ENCODE measurements at places on chromosomes 1 and 21. TPM values are rescaled to one million over a fixed set of nuclear protein-coding genes. Genes with fewer than 3 reads are reported as not detected.
A peak's percentile ranks its signal among the peaks of the same experiment; 100 is the strongest.

The TEX50 gene
- polyA plus RNA-seq = not detected

GRCh38 chr1:58718435-58718834 is 18.6 kb upstream of the MYSM1 start:
- DNase-seq = no peak

- no peak for DNase-seq
Observed at GRCh38 chr1:52238474-52238873, 96.6 kb downstream of the ZFYVE9 start.

DNA sequence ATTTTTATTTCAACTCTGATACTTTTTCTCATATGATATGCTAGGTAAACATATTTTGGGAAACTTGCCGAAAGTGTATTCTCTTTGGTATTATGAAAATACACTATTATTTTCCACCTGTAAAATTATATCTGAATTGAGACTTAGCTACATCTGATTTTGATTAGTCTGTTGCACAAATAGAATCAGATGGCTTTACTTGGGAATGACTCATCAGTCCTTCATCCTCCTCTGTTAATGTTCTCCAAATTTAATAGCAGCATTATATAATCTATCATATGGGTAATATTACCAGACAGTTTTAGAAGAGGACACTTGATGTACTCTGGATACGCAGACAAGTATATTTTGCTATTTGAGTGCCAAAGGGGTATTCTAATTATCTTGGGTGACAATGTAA is 245.3 kb downstream of the CTH start:
- no peak for DNase-seq

The GBP3 gene
- 5.4 TPM for polyA plus RNA-seq

DNA sequence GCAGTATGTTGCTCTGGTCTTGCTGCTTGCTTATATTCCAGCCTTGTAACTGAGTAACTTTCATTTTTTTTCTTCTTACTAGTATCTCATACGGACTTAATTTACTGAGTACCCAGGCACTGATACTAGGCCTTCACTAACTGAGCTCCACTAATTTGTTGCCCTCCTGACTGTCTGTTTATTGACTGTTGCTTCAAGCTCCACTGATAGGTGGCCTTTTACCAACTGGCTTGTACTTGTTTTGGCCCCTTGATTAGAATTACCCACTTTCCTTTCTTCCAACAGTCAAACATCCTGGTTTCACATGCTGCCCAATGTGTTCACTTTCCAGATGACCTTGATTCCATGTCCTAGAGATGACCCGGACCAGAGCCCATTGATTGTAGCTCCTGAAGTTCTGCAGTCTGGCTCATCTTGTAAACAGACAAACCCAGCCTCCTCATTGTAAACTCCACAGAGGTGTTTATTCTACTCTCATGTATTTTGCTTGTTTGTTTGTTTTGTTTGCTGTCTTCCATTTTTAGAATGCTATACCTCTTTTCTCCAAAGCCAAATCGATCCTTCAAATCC is 27.7 kb downstream of the RGS1 start:
- DNase-seq = no peak

GRCh38 chr1:77796695-77797405 is 17.4 kb downstream of the MIGA1 start:
- no peak for DNase-seq

GRCh38 chr1:26827663-26828062 is 1.2 kb downstream of the ZDHHC18 start:
- DNase-seq = no peak

The AMY1B gene
- not detected for polyA plus RNA-seq

DNA sequence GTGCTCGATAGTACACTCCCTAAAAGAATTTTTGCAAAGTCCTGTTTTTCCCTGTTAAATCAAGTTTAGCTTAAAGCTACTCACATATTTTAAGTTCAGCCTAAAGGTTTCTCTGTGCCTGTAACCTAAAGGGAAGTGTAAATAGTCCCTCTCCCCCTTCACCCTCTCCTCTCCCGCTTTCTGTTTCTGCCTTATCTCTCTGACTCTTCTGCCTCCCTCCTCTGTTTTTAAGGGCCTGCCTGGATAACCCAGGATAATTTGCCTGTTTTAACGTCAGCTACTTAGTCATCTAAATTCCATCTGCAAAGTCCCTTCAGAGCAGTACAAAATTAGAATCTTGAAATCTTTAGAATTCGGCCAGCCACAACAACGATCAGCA is 92.6 kb downstream of the NID1 start:
- DNase-seq = peak; percentile 25

DNA sequence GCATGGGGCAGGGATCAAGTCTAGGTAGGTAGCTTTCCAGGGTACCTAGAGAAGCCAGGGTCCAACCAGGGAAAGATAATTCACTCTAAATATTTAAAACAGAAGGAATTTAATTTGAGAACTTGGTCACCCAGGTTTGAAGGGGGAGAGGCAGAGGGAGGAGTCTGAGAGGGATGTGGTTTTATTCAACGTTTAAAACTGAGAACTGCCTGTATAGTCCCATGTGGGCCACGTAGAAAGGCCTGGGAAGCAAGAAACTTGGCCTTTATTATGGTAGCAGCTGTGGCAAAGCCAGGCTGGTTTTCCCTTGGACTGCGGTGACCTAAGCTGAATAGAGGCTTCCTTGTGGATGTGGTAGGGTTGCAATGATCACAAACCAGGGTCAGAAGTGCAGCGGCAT is 42.0 kb upstream of the DUSP10 start:
- DNase-seq = no peak

- DNase-seq = no peak
Observed at GRCh38 chr1:26811708-26812107, 14.8 kb upstream of the ZDHHC18 start.

DNA sequence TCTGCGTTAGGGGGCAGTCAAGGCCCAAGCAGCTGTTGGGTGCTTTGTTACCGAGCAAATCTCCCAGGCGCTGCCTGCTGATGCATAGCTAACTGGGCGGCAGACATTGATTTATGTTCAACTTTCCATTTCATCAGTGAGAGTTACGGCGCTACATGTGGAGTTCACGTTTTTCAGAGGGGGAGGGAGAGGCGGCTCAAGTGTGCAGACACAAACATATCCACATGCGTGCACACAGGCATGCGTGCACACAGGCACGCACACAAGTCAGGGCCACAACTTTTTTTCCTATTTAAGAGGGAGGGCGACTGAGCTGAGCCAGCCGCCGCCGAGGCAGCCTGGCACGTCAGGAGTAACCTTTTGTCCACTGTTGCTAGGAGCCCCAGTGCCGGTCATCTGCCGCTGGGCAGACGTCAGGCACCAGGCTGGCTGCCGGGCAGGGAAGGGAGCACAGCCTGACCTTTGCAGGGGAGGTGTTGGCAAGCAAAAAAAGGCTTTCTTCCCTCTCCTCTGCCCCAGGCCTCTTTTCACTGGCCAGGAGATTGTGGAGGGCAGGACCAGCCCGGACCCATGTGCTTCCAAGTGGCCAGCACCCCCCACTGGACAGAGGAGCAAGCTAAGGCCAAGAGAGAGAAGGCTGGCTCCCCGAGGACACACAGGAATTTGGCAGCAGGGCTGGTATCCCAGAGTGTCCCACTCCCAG is 73.3 kb downstream of the MRPL37 start:
- peak; percentile 89 for DNase-seq
